ENCODE measurements at places on chromosomes 2 and 18.

- H3K27ac ChIP-seq, result no peak within 1 kb of the TSS
- H3K4me3 ChIP-seq, result no peak within 1 kb of the TSS
- H3K4me1 ChIP-seq, result peaks cover 17% of the 10 kb centered on the region
- no peak for DNase-seq
- H3K27me3 ChIP-seq, result peaks cover 99% of the 10 kb centered on the region
- no peaks in the 10 kb centered on the region for H3K36me3 ChIP-seq
Measured at GRCh38 chr2:222298311-222299150, at the start of gene PAX3. Gene PAX3 (minus strand): TSS chr2:222298998. CDS start chr2:222298615, 383 bp downstream.

GRCh38 chr2:163736433-163737189 is 803 bp upstream of the FIGN start:
- H3K4me1 ChIP-seq, result no peaks in the 10 kb centered on the region
- no peaks in the 10 kb centered on the region for H3K36me3 ChIP-seq
- DNase-seq, result peak; percentile 75
- H3K4me3 ChIP-seq, result peak overlapping the region; percentile 66
- H3K27me3 ChIP-seq, result no peaks in the 10 kb centered on the region

GRCh38 chr2:173048897-173049661 is 26.6 kb upstream of the MAP3K20 start:
- no peak overlapping the region for H3K4me3 ChIP-seq
- no peaks in the 10 kb centered on the region for H3K36me3 ChIP-seq
- peaks cover 14% of the 10 kb centered on the region for H3K4me1 ChIP-seq
- no peak for DNase-seq

DNA sequence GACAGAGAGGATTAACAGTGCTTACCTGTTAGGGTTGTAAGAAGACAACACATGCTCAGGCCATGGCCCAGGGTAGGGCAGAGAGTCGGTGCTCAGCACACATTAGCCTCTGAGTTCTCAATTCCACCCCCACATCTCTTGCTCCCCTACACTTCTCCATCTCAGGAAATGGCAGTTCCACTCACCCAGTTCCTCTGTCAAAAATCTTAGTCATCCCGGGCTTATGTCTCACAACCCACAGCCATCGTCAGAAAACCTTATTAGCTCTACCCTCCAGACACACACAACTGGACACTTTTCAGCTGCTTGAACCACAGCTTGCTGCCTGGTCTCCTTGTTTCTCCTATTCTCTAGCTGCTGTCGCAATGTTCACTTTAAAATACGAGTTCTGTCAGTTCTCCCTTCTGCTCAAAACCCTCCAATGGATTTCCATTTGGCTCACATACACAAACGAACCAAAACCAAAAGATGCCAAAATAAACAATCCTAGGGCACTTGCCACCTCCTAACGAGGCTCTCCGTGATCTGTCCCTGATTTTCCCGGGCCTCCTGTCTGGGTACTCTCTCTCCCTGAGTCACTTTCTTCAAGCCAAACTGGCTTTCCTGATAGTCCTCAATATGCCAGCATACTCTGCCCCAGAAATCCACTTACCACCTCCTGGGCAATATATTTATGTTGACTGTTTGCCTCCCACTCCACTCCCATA is 89.7 kb downstream of the KCTD1 start:
- peak overlapping the region; percentile 17 for H3K27ac ChIP-seq
- no peaks in the 10 kb centered on the region for H3K36me3 ChIP-seq
- no peak overlapping the region for H3K4me3 ChIP-seq

GRCh38 chr2:201980389-201980821 is 53.2 kb upstream of the FZD7 start:
- H3K4me1 ChIP-seq, result no peaks in the 10 kb centered on the region
- DNase-seq, result no peak
- no peaks in the 10 kb centered on the region for H3K27me3 ChIP-seq
- no peak overlapping the region for H3K27ac ChIP-seq

GRCh38 chr18:12308386-12309100 is 502 bp downstream of the TUBB6 start:
- peak; percentile 91 for DNase-seq
- H3K4me1 ChIP-seq, result peaks cover 19% of the 10 kb centered on the region
- no peaks in the 10 kb centered on the region for H3K27me3 ChIP-seq
- peak overlapping the region; percentile 76 for H3K4me3 ChIP-seq
- H3K27ac ChIP-seq, result peak overlapping the region; percentile 96

DNA sequence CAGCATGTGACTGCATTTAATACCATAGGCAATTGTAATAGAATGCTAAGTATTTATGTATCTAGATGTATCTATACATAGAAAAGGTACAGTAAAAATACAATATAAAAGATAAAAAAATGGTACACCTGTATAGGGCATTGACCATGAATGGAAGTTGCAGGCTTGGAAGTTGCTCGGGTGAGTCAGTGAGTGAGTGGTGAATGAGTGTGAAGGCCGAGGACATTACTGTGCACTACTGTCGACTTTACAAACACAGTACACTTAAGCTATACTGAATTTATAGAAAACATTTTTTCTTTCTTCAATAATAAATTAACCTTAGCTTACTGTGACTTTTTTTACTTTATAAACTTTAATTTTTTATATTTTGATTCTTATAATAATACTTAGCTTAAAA is 8.9 kb downstream of the DIS3L2 start:
- no peak overlapping the region for H3K27ac ChIP-seq
- no peaks in the 10 kb centered on the region for H3K27me3 ChIP-seq
- H3K36me3 ChIP-seq, result no peaks in the 10 kb centered on the region
- DNase-seq, result no peak
- no peak overlapping the region for H3K4me3 ChIP-seq
- H3K4me1 ChIP-seq, result no peaks in the 10 kb centered on the region

DNA sequence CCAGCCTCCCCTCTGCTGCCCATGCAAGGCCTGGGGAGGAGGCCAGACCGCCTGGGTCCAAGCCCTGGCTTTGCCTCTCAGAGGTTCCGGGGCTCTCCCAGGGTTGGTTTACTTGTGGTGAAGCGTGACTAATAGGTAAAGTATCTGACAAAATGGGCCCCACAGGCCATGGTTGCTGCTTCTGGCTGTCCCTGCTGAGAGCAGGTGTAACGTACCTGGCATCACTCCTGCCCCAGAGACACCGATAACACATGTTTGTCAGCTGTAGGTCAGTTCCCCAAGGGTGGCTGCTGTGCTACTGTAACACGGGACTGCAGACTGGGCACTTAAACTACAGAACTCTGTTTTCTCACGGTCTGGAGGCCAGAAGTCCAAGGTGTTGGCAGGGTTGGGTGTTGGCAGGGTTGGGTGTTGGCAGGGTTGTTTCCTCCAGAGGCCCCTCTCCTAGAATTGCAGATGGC is 34.1 kb downstream of the ODC1 start:
- DNase-seq, result no peak
- H3K27me3 ChIP-seq, result no peaks in the 10 kb centered on the region
- H3K36me3 ChIP-seq, result peaks cover 9% of the 10 kb centered on the region
- H3K27ac ChIP-seq, result no peak overlapping the region
- no peak overlapping the region for H3K4me3 ChIP-seq
- H3K4me1 ChIP-seq, result peaks cover 6% of the 10 kb centered on the region

- no peaks in the 10 kb centered on the region for H3K27me3 ChIP-seq
- no peak overlapping the region for H3K27ac ChIP-seq
- no peaks in the 10 kb centered on the region for H3K4me1 ChIP-seq
- no peak overlapping the region for H3K4me3 ChIP-seq
- no peak for DNase-seq
Measured at GRCh38 chr2:161681046-161681445, 56.8 kb downstream of the SLC4A10 start.

- no peaks in the 10 kb centered on the region for H3K4me1 ChIP-seq
- no peak for DNase-seq
- H3K36me3 ChIP-seq, result no peaks in the 10 kb centered on the region
- H3K27me3 ChIP-seq, result no peaks in the 10 kb centered on the region
Measured at GRCh38 chr18:40058811-40059570, 1896.0 kb upstream of the PIK3C3 start.

DNA sequence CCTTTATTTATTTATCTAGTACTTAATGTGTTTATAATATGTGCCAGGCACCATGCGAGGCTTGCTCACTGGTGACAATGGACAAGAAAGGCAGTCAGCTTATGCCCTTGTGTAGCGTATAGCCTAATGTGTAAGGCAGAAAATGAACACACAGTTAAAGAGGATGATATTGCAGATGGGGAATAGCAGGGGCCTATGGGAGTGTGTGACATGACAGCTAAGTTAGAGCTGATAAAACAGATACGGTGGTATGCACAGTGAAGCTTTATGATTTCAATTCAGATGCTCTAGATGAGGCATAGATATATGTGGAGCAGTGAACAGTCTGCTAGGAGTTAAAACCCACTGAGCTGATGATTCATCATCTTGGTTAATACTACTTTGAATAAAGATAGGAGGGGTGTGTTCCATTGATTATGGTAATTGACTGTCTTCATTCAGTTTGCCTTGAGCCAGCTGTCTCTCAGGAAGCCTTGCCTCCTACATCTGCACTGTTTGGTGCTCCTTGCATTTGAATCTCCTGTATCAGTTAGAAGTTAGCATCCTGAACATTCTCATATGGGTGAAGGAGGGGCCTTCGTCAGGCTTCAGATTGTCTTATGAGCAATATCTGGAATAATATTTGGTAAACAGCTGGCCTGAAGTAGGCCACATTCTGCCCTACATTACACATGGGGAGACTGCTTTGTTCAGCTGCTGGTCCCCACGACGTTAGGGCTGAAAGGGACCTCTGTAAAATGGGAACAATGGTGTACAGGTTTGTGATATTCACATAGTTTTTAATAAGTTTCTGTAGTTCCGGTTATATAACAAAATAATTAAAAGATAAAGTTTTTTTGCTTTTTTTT is 13.2 kb downstream of the MAP4K4 start:
- no peaks in the 10 kb centered on the region for H3K36me3 ChIP-seq
- no peak overlapping the region for H3K4me3 ChIP-seq
- H3K27me3 ChIP-seq, result no peaks in the 10 kb centered on the region
- peaks cover 43% of the 10 kb centered on the region for H3K4me1 ChIP-seq
- DNase-seq, result no peak
- no peak overlapping the region for H3K27ac ChIP-seq

DNA sequence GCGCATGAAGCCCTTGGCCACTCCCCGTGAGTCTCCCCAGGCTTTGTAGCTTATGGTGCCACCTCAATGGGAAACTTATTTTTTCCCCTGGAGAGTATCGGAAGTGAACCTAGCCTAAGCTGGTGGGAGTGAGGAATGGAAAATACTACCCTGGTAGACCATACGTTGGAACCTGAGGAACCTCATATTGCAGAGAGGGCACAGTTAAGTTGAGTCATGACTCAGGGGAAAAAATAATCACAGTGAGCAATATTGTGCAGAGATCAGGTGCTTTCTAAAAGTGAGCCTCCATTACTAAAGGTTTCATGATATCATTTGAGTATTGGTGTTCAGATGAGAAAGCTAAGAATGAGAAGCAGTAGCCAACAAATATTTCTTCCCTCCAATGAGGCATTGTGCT is 360.5 kb upstream of the NT5C1B start:
- no peaks in the 10 kb centered on the region for H3K36me3 ChIP-seq
- no peak overlapping the region for H3K4me3 ChIP-seq
- H3K27me3 ChIP-seq, result no peaks in the 10 kb centered on the region
- H3K27ac ChIP-seq, result no peak overlapping the region

GRCh38 chr2:75035444-75036353 is 77.3 kb downstream of the POLE4 start:
- H3K27me3 ChIP-seq, result no peaks in the 10 kb centered on the region
- no peak overlapping the region for H3K4me3 ChIP-seq
- no peaks in the 10 kb centered on the region for H3K36me3 ChIP-seq
- H3K4me1 ChIP-seq, result peaks cover 13% of the 10 kb centered on the region

GRCh38 chr2:66569321-66569851 is 134.5 kb downstream of the MEIS1 start:
- DNase-seq, result no peak
- no peaks in the 10 kb centered on the region for H3K36me3 ChIP-seq
- no peak overlapping the region for H3K4me3 ChIP-seq
- no peak overlapping the region for H3K27ac ChIP-seq
- peaks cover 12% of the 10 kb centered on the region for H3K27me3 ChIP-seq

DNA sequence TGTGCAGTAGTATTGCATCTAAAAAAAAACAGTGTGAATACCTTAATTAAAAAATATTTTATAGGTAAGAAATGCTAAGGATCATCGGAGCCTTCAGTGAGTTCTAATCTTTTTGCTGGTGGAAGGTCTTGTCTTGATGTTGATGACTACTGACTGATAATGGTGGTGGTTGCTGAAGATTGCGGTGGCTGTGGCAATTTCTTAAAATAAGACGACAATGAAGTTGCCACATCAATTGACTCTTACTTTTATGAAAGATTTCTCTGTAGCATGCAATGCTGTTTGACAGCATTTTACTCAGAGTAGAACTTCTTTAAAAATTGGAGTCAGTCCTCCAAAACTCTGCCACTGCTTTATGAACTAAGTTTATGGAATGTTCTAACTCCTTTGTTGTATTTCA is 36.2 kb downstream of the GLS start:
- H3K27ac ChIP-seq, result no peak overlapping the region
- no peak for DNase-seq
- peaks cover 73% of the 10 kb centered on the region for H3K36me3 ChIP-seq
- H3K27me3 ChIP-seq, result no peaks in the 10 kb centered on the region
- H3K4me1 ChIP-seq, result no peaks in the 10 kb centered on the region

GRCh38 chr2:233331536-233331935 is 22.8 kb upstream of the DGKD start:
- no peaks in the 10 kb centered on the region for H3K4me1 ChIP-seq
- no peak overlapping the region for H3K4me3 ChIP-seq
- DNase-seq, result peak; percentile 68
- no peaks in the 10 kb centered on the region for H3K36me3 ChIP-seq

DNA sequence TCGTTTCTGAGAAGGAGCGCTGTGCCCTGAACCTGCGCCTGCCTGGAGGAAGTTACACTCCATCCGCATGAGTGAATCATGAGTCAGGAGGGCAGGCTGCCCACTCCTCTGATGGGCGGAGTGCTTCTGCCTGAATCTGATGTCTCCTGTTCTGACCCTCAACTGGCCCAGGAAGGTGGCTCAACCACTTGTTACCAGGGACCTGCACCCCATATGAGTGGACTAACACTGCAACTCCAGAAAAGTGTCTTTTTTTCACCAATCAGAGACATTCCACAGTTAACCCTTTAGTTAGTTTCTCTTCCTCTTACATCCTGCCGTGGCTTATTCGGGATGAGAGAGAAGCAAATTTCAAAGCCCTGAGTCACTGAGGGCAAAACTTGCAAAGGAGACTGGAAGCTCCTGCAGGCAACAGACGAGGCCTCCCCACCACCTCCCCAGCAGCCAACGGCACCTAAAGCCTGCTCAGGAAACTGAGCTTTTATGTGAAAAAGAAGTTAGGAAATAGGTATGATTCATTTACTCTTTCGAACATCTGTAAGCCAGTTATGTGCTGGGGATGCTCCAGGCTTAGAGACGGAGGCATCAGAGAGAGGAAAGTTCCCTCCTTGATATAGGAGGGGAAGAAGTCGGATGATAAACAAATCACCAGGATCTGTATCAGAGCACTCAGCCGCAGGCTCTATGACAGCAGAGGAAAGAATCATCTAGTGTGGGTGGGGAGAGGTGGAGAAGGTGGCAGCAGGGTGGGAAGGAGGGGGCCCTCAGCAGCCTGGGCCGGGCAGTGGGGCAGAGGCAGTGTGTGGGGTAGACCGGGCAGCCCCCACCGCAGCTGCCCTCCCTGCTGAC is 30.9 kb downstream of the MBP start:
- peak overlapping the region; percentile 74 for H3K27ac ChIP-seq
- H3K36me3 ChIP-seq, result peaks cover 11% of the 10 kb centered on the region
- H3K4me3 ChIP-seq, result no peak overlapping the region
- DNase-seq, result peak; percentile 85
- H3K27me3 ChIP-seq, result no peaks in the 10 kb centered on the region

GRCh38 chr2:150081775-150082481 is 405.5 kb downstream of the RND3 start:
- H3K4me1 ChIP-seq, result no peaks in the 10 kb centered on the region
- H3K4me3 ChIP-seq, result no peak overlapping the region
- H3K36me3 ChIP-seq, result no peaks in the 10 kb centered on the region
- H3K27me3 ChIP-seq, result no peaks in the 10 kb centered on the region

GRCh38 chr2:162581959-162582798 is 238.2 kb downstream of the GCA start:
- H3K27ac ChIP-seq, result no peak overlapping the region
- no peaks in the 10 kb centered on the region for H3K36me3 ChIP-seq
- H3K27me3 ChIP-seq, result no peaks in the 10 kb centered on the region
- no peak overlapping the region for H3K4me3 ChIP-seq
- H3K4me1 ChIP-seq, result no peaks in the 10 kb centered on the region

Measured in upper lobe of right lung (tissue), 1 donor.